ENCODE measurements at places on chromosomes 7 and 10.

- DNase-seq: no peak
Measured at GRCh38 chr7:22858640-22859561, 36.3 kb upstream of the TOMM7 start.

- no peak for DNase-seq
Measured at GRCh38 chr7:68200051-68200670, 1203.5 kb downstream of the TYW1 start.

DNA sequence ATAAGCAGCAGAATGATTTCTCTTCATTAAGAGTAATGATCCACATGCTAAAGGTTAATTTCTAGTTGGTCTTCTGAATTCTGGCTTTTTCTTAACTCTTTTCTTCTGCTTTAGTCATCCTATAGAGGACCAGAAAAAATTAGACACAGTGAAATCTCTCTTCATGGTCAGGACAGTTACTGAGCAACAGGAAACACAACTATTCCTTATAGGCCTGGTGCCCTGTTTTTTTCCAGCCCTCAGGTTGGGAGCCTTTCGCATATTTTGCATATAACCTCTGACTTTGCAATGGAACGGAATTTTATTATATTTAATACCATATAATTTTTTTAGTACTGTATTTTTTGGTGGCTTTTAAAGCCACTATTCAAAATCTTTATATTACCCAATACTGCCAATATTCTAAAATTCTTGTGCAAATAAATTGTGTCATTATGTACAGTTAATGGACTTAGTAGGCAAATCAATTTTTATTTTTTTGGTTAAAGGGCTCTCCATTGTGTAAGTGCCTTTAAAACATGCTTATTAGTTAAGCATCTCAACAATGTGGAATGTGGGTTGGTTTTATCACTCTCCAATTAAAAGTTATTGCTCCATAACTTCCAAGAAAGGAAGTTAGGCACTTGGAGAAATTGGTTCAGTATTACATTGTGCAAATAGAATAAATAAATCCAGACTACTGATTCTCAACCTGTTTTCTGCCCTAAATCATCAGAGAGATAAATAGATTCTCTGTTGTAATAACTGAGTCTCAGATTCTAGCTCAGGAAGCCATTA is 22.5 kb downstream of the ARL4A start:
- no peak for DNase-seq

DNA sequence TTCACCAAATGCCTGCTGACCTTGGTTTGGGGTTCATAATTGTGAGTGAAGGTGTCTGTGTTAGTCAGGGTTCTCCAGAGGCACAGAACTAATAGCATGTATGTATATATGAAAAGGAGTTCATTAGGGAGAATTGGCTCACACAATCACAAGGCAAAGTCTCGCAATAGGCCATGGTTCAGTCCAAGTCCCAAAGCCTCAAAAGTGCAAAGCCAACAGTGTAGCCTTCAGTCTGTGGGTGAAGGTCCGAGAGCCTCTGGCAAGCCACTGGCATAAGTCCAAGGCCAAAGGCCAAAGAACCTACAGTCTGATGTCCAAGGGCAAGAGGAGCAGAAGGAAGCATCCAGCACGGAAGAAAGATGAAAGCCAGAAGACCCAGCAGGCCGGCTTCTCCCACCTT is 257.6 kb upstream of the SHH start:
- DNase-seq: no peak

DNA sequence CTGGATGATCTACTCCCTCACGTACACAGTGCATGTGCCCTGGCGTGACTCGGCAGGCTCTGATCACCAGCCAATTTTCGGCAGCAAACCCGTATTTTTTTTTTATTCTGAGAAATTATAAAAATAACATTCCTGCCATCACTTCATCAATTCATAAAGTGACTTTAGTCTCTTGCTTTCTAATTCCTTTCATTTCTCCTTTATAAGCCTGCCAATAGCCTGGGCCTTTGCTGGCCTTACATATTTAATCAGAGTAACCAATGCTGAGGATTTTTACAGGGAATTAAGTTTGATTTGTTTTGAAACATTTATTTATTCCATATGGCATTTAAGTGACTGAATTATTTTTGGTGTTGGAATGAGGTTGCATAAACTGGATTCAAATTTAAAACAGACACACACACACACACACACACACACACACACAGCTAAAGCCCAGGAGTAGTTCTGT is 140.8 kb downstream of the ETV1 start:
- DNase-seq: no peak

DNA sequence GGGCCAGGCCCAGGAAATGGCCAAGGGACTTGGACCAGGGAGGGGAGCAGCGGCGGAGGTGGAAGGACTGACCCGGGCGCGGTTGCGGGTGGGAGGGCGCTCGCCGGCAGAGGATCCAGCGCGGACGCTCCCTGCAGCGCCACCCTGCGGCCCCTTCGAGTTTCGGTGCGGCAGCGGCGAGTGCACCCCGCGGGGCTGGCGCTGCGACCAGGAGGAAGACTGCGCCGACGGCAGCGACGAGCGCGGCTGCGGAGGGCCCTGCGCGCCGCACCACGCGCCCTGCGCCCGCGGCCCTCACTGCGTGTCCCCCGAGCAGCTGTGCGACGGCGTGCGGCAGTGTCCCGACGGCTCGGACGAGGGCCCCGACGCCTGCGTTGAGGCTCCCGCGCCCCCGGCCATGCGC is 16.8 kb upstream of the ZNF467 start:
- DNase-seq: peak; percentile 78

GRCh38 chr7:100825751-100826513 is 1.4 kb downstream of the EPHB4 start:
- DNase-seq: no peak

DNA sequence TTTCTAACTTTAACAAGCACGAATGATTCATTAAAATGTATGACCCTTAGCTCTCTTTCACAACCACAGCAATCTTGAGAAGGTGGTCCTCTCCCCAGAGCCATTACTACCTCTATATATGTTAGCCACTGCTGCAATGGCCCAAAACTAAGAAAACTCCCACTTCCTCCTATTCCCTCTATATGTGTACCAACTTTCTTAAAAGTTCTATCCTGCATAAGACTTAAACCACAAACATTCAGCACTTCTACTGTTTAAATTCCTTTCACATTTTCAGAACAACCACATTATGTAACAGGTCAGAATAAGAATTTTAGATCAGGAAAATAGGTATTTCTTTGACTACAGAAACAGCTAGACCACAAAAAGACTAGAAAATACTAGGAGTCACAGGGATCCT is 36.2 kb downstream of the WASL start:
- no peak for DNase-seq

GRCh38 chr10:101273741-101274140 is 44.5 kb upstream of the LBX1 start:
- DNase-seq: no peak

DNA sequence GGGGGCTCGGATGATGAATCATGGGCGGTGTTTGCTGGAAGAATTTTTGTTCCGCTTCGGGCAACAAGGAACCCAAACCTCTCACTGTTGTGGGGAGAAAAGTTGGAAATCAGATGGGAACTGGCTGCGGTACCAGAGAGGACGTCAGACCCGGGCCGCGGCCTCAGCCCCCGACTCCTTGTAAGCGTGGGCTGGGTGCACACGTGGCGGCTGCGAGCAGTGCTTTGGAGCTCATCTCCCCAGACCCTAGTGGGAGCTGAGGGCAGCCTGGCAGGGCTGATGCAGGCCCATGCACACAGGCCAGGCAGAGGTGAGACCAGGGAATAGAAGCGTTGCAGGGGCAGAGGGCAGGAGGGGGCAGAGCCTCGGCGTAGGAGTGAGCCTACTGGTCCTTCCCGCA is 136.5 kb downstream of the FAM53B start:
- no peak for DNase-seq

DNA sequence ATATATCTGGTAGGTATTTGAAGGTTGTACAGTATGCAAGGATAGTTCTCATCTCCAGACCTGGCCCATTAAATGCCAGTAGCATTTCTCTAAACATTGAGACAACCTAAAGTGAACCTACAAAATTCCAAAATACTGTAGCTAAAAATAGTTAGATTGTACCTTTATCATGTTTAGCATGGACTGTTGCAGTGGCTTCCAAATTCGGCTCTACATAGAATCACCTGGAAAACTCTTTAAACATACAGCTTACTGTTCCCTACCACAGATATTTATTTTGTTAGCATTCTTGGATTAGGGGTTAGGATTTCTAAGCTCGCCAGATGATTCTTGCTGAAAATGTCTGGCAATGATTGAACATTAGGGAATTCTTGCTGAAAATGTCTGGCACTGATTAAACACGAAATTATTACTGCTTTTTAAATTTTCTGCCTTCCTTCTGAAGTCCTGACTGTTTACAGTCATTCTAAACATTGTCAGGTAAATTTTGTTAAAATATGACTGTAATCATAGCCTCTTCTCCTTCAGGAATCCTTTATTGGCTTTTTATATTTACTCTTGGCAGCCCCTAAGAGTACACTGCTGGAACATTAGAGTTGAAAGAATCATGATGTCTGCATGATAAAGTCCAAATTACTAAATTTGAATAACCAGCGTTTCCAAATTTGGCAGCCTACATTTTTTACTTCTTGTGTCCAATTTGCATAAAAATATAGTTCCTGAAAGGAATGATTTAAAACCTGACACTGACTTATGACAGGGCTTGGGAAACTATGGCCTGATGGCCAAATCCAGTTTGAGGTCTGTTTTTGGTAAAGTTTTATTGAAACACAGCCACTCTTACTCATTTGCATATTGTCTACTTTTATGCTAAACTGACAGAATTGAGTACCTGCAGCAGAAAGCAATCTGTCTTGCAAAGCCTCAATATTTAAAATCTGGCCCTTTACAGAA is 40.3 kb downstream of the SHOC2 start:
- DNase-seq: no peak

DNA sequence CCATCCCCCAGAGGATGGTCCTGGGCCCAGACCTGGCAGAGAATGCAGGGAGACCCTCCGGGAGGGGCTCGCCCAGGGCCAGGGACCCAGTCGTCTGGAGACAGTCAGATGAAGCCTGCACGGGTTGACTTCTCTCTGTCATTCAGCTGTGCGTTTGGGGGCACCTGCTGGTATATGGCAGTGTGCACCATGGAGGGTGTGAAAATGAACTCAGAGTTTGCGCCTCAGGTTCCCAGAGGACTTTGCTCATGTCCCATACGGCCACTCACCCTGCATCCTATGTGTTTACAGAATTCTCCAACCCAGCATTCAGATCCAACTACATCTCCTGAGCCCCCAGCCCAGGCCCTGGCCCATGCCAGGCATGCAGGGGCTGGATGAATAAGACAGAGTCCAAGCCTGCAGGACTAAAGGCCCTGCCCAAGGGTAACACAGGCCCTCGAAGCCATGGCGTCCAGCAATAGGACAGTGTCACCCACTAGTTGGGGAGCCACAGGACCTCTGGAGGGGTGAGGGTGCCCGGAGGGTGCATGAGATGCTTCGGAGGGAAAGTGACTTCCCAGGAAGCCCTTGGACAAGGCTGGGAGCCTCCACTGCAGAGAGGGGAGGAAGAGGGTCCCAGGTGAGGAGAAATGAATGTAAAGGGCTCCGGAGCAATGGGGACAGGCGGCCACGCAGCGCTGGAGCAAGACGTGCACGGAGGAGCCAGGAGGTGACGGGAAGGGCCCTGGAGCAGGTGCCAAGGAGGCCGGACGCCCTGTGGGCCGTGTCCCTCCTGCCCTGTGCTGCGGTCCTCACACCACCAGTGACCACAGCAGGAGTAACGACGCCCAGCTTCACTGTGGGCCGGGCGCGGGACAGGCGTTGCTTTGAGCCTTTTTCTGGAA is 36.3 kb downstream of the CALML3 start:
- no peak for DNase-seq

DNA sequence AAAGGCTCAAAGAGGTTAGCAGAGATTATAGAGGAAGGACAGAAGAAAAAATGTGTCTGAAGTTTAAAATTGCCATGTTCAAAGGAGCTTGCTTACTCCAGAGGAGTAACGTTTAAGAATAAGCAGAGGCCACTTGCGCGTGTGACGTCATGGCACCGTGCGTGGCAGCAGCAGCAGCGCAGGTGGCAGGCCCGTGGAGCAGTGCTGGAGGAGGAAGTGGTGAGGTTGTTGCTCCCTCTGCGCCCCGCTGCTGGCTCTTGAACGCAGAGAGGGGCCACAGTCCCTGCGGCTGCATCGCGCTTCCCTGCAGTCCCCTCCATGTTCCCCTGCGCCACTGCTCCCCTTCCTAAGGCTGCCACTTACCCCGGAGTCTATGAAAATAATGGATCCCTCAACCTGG is 37.5 kb downstream of the GDI2 start:
- DNase-seq: no peak

GRCh38 chr10:43390759-43391158 is 18.2 kb downstream of the HNRNPF start:
- no peak for DNase-seq

GRCh38 chr7:130486954-130487436 is 4.9 kb upstream of the MEST start:
- no peak for DNase-seq

GRCh38 chr7:99579956-99580777 is 17.9 kb upstream of the TMEM225B start:
- DNase-seq: peak; percentile 81

DNA sequence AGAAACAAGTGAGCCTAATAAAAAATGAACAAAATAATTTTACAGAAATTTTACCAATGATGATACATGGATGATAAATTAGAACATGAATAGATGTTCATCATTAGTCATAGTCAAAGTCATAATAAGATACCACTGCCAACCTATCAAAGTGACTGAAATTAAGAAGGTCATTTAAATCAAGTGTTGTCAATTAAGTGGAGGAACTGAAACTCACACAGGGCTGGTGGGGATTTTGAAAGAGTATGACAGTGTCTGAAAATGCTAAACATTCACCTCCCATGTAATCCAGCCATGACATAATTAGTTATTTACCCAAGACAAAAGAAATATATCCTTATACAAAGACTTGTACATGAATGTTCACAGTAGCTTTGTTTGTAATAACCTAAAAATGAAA is 57.1 kb upstream of the DYNC1I1 start:
- DNase-seq: no peak

DNA sequence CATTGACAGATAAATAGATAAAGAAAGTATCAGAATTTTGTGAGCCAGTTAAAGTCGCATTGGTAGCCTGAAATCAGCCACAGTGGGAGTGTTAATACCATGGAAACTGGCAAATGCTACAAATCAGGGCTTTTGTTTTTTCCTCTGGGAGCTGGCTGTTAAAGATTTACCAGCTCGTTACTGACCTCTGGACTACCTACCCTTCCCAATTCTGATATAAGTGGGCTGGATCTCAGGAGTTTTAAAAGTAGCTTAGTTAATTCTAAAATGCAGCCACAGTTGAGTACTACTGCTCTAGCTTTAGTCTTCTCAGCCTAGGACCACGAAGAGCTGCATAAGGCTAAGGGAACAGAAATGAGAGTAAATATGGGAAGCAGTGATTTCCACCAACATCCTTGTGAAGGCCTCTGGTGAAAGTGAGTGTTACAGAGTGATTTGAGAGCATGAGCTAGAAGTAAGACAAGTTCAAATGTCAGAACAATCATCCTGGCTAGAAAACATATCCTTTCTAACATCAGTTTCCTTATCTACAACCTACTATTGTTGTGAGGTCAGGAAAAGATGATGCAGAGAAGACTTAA is 53.2 kb downstream of the A1CF start:
- DNase-seq: no peak
